Testis (tissue), 5 donors: ENCODE measurements at places on chromosomes 7 and 10. TPM values are rescaled to one million over a fixed set of nuclear protein-coding genes. Genes with fewer than 3 reads are reported as not detected.

SEMA3C gene
- total RNA-seq, result 78.8 TPM

SEMA3D gene
- total RNA-seq, result 7.5 TPM

IFIT5 gene
- 8.2 TPM for total RNA-seq

TEX36 gene
- total RNA-seq, result 14.9 TPM

KLHL7 gene
- 135 TPM for total RNA-seq

LRRC18 gene
- 12.6 TPM for total RNA-seq

AGR2 gene
- not detected for total RNA-seq

TACR2 gene
- total RNA-seq, result 0.87 TPM

OR9A2 gene
- total RNA-seq, result 0.99 TPM

ZNF107 gene
- total RNA-seq, result 5.6 TPM

CPED1 gene
- total RNA-seq, result 11.8 TPM

CREB5 gene
- 2.9 TPM for total RNA-seq

VWDE gene
- 6.6 TPM for total RNA-seq

RNF32 gene
- 45.7 TPM for total RNA-seq

UCMA gene
- not detected for total RNA-seq

SPDYE11 gene
- 5.6 TPM for total RNA-seq

FANK1 gene
- 41.1 TPM for total RNA-seq

FAM131B gene
- 1.2 TPM for total RNA-seq

BLNK gene
- total RNA-seq, result 1.1 TPM

TRIM50 gene
- 13.5 TPM for total RNA-seq

NYAP1 gene
- total RNA-seq, result 24.7 TPM

IKZF1 gene
- total RNA-seq, result 9.9 TPM

METTL27 gene
- 3.7 TPM for total RNA-seq

JMJD1C gene
- 94.6 TPM for total RNA-seq

HOXA3 gene
- 0.93 TPM for total RNA-seq

NXPH1 gene
- 0.24 TPM for total RNA-seq

GNGT1 gene
- total RNA-seq, result not detected

HMX3 gene
- 0.25 TPM for total RNA-seq

SLC26A5 gene
- 1.7 TPM for total RNA-seq

ASZ1 gene
- total RNA-seq, result 18.1 TPM

ZNF239 gene
- total RNA-seq, result 9.2 TPM

ZNF425 gene
- total RNA-seq, result 3.0 TPM

C10orf105 gene
- 0.87 TPM for total RNA-seq

TCAF2 gene
- 3.1 TPM for total RNA-seq

NEUROG3 gene
- not detected for total RNA-seq
